ENCODE measurements at places on chromosomes 11 and 22.

DNA sequence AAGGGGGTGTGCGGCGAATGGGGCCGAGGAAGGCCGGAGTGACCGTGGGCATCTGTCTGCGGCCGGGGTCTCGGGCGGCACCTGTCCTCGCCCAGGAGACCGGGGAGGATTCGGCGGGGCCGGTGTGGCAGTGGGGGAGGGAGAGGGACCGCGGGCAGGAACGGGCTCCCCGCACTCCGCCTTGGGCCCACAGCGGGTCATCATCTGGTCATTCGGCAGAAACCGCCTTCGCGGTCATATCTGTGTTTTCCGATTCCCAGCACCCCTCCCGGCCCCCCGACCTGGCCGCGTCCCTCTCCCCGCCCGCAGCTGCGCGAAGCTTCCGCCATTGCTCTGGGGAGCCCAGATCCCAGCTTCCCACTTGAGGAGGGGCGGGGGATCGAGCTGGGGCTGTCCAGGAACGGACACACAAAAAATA lies 824 bp upstream of the CBX6 start:
- DNase-seq, result no peak

DNA sequence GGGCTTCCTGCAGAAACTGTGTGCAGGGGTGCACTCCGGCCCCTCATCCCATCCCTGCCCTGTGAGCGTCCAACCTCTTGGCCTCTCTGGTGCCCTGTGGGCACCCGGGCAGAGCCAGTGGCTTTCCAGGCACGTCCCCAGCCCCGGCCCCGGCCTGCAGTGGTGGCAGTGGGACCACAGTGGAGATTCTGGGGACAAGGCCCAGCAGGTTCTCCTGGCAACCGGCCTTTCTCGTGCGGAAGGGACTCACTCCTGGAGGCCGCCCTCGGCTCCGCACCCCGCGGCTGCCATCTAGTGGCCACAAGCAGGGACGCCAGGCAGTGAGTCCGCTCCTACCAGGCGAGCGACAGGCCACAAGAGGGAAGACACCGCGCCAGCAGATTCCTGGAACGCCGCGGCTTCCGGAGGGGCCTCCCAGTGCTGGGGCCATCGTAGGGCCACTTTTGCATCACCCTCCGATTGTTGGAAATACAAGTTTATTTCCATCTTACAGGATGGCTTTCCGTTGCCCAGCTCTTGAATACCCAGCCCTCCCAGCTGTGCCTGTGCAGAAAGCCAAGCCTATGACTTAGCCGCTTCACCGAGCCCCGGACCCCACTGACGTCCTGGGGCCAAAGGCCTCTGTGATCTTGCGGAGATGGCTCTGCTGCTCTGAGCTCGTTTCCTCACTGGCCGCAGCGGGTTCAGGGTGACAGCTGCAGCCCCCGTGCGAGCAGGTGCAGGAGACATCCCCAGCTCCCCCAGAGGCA lies 357.3 kb downstream of the CTTN start:
- peak; percentile 65 for DNase-seq

GRCh38 chr22:40055143-40055883 lies 60.6 kb downstream of the FAM83F start:
- DNase-seq, result peak; percentile 49

- DNase-seq, result no peak
These were observed 138.6 kb downstream of the TEAD1 start for GRCh38 chr11:12812849-12813248.

DNA sequence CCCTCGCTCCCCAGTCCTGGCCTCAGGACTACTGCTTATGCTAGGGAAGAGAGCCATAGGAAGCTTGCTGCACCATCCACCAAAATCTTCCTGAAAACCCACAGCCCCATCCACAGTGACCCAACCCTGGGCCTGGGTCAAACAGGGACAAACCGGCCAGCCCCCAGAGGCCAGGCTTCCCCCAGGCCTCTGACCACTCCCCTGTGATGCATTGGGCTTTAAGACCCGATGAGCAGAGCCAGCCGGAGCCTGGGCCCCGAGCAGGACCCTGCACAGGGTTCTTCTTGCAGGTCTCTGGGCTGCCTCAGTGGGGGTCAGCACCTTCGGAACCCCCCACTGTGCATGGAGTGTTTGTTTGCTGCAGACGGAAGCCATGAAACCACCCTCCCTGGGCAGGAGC lies 583.7 kb downstream of the BRD1 start:
- no peak for DNase-seq

DNA sequence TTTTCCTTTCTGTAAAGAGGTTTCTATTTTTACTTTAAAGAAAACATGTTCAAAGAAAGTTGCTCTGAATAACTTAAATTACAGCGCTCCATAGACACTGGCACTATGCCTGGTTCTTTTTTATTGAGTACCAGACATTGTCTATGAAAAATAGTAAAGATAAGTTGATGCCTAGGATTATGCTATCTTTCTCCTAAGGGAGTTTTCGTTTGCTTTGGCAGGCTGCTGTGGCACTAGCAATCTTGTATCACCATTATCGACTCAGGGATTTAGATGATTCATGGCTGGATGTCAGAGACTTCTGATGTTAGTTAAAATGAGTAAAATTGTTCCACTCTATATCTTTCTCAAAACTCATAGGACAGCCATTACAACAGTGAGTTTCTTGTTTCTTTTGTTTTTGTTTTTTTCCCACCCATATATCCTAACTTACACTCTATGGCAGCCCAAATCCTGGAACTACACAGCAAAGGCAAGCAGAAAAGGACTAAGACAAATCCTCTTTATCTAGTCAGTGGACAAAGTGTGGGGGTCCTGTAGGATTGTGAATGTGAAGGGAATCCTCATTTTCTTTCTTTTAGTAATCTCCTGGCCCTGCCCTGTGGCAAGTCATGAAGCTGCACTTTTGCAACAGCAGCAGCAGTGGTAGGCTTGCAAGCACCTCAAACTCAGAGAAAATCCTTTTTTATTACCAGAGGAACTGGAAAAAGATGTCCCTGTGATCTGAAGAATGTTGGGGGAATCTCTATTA lies 20.7 kb downstream of the SLN start:
- no peak for DNase-seq

DNA sequence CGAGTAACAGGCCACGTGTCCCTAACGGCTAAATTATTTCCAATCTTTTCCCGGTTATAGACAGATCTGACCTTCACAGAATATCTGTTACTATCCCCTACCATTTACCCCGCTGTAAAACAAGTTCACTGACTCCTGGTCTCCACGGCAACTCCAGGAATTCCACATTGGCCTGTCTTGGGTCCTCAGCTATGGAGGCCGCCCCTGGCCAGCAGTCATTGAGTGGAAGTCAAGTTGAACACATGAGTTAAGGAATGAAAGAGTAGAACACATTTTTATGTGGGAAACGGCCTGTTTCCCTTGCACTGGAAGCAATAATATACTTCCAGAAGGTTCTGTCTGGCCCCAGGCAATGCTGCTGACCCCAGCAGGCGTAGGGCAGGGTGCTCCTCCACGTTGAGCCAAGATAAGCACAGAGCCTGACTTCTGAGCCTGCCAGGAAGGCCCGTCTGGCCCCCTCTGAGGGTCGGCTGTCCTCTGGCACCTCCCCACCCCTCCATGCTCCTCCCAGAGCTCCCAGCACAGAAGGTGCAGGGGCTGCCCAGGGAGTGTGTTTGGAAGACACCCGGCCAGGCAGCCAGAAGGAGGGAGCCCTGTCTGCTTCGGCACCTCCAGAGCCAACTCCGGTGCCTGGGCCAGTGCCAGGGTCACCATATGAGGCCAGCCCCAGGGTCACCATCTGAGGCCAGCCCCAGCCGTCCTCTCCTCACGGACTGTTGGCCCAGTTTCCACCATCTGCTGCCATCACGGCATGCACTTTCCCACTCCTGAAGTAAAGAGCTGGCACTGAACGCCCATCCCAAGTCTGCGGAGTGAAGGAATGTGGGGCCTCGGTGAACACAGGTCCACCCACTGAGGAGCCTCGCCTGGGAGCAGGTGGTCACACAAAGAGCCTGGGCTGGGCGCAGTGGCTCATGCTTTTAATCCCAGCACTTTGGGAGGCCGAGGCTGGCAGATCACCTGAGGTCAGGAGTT lies 813.2 kb downstream of the BRD1 start:
- no peak for DNase-seq

DNA sequence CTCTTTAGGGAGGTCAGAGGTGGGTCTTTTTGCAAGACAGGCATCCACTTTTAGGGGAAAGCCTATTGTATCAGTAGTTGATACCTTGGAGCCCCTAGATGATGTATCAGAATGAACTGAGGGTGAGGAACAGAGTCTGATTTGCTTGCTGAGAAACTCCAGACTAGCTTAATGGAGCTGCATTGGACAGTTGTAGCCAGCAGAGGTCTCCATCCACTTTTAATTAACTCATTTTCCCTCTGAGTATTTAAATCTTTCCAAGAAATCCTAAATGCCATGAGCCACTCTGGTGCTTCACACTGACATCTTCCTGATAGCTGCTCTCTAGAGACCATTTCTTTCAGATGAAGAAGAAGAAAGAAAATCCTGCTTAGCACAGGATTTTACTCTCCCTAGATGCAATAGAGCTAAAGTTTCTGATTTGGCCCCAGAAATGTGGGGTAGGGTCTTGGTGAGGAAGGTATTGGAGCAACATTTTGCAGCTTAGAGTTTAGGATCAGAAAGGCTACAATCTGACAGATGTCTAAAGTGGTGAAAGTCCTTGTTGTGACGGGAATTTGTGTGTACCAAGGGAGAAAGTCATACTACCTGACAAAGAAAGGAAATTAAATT lies 38.0 kb downstream of the EXT2 start:
- no peak for DNase-seq

DNA sequence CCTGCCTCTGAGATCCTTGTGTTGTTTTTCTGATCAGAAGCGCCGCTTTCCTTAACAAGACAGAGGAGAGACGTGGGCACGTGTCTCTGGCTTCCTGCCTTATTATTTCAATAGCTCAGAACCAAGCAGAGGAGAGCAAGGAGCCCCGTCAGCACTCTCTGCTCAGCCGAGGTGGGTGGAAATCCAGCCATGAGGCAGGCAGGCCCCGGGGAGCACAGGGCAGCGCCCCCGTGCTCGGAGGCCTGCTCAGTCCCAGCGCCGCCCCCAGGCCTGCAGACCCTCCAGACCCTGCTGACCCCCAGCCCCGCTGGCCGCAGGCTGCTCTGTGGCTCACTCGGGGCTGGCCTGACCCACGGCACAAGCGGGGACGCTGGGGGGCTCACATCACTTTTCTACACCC lies 162.8 kb downstream of the BRD1 start:
- no peak for DNase-seq

- no peak for DNase-seq
These were observed 1.0 kb downstream of the C11orf91 start for GRCh38 chr11:33699515-33700062.

DNA sequence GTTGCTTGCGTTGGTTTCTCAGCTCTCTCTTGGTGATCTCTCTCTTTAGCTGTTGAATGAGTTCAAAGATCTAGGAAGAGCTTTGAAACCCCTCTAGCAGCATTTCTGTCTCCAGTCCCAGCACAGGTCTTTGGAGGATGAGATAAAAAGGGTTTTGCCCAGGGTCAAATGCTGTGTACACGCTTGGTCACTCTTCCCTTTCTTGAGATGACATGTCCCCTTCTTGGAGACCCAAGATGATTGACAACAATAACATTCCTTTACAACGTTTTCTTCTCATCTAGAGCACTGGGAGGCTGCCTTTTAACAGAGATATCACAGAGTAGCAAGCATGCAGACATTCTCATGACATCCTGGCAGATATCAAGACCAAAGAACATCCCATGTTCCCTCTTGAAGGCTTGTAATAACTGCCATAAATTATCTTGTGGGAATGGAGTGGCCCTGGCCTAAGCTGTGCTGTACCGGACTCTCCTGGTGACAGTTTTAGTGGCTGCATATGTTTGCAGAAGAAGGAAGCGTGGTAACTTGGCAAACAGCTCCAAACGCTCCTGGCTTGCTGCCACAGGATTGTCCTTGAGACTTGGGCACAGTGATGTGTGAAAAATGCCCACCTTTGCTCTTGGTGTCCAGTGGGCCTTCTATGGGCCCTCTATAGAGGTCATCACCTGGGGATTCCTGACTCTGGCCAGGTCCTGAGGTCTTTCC lies 107.8 kb downstream of the PTPRJ start:
- no peak for DNase-seq

GRCh38 chr11:113389272-113389671 lies 1.7 kb downstream of the ANKK1 start:
- no peak for DNase-seq

GRCh38 chr11:18144243-18144642 lies 11.9 kb downstream of the MRGPRX3 start:
- no peak for DNase-seq

DNA sequence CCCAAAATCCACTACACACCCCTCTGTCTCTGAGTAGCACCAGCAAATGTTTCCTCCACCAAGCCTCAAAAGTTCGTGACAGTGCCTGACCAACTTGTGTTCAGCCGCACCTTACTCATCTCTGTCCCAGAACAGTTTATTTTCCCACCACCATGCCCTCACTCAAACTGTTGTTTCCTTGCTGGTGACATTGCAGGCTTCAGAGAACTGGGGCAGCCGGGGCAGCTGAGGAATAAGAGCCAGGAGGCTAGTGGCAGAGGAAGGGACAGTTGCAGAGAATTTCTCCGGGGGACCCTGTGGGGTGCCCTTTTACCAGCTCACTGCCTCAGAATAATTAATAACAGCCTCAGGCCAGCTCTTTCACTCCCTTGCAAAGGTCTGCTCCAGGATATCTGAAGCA lies 709 bp upstream of the KCNE3 start:
- no peak for DNase-seq

DNA sequence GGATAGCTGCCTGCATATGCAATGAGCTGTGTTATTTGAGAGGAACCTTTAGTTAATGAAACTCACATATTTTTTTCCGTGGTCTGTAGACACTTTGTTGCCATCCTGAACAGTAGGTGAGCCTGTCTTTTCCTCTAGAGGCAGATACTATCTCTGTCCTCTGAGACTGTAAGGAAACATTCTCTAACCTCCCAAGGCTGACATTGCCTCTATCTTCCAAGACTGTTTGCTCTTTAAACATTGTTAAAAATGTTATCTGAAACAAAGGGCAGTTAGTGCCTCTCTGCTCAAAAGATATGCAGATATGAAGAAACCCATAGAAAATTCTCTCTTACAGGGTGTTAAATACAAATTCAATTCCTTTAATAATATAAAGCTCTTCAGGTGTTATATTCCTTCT lies 963.8 kb upstream of the CNTN5 start:
- no peak for DNase-seq

GRCh38 chr11:78268591-78269410 lies 80.1 kb downstream of the USP35 start:
- no peak for DNase-seq

GRCh38 chr22:46023558-46023981 lies 46.6 kb upstream of the WNT7B start:
- DNase-seq, result no peak
